ENCODE measurements at places on chromosomes 5 and 9. TPM values are rescaled to one million over a fixed set of nuclear protein-coding genes. Genes with fewer than 3 reads are reported as not detected.

GRCh38 chr5:178230879-178231538 is 1.6 kb downstream of the PHYKPL start:
- no peak for DNase-seq

GRCh38 chr5:130795037-130795436 is 370.0 kb downstream of the HINT1 start:
- no peak for DNase-seq

GRCh38 chr5:59337240-59337639 is 556.3 kb downstream of the PDE4D start:
- DNase-seq: no peak

DNA sequence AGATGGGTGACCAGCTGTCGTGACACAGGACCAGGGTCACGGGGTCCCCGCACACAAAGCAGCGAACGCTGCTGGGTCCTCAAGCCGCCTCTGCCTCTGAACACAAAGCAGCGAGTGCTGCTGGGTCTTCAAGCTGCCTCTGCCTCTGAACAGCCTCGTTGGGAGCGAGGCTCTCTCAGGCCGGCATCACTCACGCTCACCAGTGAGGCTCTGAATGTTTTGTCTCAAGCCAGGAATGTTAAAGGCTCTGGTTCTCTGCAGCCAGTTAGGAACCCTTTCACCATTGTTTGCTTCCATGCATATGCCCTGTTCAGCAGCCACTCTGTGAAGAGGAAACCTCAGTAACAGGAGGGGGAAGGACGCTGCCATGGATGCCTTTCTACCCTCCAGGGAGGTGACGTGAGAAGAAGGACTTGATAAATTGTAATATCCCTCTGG is 82.7 kb upstream of the TAF11L2 start:
- DNase-seq: no peak

GRCh38 chr9:71863631-71864030 is 47.4 kb downstream of the ABHD17B start:
- DNase-seq: no peak

DNA sequence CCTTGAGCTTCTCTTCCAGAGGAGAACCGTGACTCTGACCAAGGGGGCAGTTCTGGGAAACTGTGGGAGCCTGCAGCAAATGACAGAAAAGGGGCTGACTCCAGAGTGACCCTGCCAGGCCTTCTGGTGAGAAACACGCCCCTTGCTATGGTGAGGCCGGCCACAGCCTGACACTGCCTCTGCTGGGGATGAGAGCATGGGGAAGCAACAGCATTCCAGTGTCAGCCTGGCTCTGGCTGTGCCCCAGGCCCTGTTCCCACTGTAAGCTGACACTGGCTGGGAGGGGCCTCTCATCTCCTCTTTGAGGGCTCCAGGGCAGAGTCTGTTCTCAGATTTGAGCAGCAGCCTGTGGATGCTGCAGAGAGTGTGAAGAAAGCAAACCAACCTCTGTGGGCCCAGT is 180.0 kb upstream of the IL12B start:
- no peak for DNase-seq

- no peak for DNase-seq
Observed at GRCh38 chr5:95605786-95606185, 14.1 kb upstream of the GPR150 start.

- DNase-seq: no peak
Observed at GRCh38 chr9:89844075-89844474, 239.3 kb downstream of the GADD45G start.

GRCh38 chr5:74471875-74472274 is 168.7 kb downstream of the ENC1 start:
- DNase-seq: no peak

DNA sequence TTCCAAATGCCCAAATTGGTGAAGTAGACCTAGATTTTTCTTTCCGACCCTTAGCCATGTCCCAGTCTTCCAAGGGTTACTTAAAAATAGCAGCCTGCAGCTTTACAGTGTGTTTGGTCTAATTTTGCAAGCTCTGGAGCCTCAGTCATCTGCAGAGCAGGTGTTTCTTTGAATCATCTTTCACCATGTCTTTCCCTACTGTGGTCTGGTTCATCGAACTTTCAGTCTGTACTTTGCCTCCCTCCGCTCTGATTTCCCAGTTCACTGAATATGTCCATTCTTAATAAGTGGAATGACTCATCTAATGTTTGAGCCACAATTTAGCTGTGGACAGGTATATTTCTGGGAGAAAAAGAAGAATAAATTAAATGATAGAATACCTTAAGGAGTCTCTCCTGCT is 1060.7 kb downstream of the EFNA5 start:
- no peak for DNase-seq

DNA sequence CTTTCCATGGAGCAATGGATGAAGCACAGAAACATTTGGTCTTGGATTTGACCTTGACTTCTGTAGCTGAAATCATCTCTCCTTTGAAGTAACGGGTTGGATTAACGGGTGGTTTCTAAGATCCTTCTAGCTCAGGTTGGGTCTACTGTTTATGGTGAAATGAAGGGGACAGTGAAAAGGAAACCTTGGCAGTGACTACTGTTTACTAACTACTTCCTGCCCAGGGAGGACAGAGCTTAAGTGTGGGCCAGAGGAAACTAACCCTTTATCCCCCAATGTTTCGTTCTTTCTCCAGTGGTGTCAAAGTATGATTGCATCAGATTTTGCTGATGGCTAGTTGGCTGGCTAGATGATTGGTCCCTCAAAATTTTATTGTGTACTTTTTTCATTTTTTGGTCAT is 22.2 kb downstream of the SKP2 start:
- DNase-seq: no peak

DNA sequence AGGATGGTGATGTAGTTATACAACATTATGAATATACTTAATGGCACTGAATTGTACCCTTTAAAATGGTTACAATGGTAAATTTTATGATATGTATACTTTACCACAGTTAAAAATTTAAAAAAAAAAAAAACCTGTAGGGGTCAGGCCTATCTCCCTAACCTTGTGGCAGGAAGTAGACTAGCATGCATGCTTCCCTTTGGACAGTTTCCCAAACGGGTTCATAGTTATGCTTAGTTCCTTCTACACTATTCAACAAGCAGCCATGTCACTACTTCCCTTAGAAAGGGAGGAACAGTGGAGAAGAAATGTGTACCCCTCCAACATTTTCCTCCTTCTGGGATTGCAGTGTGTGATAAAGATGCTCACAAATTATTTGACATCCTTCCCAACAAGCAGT is 32.5 kb downstream of the IDNK start:
- DNase-seq: no peak

DNA sequence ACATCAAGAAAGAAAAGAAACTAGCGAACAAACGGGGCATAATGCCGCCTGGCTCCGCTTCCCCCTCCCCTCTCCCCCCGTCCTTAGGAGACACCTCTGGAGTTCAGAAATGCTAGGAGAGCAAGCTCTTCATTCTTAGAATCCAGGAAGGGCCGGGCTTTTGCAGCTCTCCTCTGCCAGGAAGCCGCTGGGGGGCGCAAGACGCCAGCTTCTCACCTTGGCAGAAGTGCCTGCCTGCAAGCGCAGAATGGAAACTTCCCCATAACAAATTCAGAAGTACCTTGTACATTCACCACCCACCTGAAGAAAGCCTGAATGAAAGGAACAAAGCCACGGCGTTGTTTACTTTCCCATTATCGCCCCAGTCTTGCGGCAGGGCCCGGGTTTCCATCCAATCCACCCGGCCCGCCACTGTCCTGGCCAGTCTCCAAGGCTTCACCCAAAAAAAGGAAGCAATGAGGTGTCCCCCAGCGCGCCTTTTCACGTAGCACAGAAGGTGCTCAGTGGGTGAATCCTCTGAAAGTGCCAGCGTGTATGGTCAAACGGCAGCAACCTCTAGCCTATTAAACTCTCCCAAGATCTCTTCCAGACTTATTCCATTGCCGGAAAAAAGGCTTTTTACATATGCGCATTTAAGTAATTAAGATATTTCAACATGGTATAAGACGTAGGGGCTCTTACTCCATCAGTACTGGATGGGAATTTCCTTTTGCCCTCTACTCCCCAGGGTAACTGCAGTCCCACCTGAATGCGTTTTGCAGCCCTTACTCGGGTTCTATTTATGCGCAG is 1.6 kb upstream of the GADD45G start:
- DNase-seq: peak; percentile 88

GRCh38 chr5:1930880-1931603 is 48.3 kb upstream of the IRX4 start:
- DNase-seq: no peak

GRCh38 chr9:114086009-114086408 is 7.9 kb upstream of the AMBP start:
- DNase-seq: no peak

GRCh38 chr5:156271569-156271968 is 55.4 kb upstream of the SGCD start:
- no peak for DNase-seq

- no peak for DNase-seq
Observed at GRCh38 chr5:143505354-143505753, 101.9 kb upstream of the NR3C1 start.

DNA sequence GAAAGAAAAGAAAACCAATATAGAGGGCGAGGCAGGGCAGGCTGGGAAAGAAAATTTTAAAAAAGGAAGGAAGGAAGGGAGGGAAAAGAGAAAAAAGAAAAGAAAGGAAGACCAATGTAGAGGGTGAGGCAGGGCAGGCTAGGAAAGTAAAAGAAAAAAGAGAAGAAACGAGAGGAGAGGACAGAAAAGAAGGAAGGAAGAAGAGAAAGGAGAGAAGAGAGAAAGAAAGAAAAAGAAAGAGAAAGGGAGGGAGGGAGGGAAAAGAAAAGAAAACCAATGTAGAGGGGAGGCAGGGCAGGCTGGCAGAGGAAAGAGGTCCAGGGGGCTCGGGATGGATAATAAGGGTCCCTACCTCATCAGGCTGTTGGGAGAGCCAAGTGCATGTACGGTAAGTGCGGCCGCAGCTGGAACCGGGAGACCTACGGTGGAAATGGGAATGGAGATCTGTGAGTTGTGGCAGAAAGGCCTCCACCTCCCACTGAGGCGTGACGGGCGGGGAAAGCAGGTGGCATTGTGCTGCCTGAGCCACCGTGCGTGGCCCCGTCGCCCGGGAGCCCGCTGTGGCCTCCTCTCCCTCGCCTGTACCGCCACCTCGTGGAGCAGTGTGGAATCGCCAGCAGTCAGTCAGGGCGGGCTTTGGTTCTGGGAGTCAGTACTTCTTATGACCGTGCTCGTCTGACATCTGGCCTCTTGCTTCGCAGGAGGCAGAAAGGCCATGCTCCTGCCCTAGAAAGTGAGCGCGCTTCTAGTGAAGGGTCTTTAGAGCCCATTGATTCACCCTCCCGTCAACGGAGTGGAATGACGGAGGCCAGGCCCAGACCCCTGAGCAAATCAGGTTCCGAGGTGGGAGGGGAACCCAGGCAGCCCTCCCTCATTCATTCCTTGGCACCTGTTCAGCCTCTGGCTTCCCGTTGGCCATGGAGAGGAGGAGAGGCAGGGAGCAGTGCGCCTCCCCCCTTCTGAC is 10.4 kb upstream of the NHP2 start:
- DNase-seq: peak; percentile 95

- peak; percentile 18 for DNase-seq
Observed at GRCh38 chr5:123371575-123372179, 51.5 kb downstream of the CEP120 start.

GRCh38 chr5:61802456-61802855 is 470.4 kb downstream of the ZSWIM6 start:
- DNase-seq: no peak

DNA sequence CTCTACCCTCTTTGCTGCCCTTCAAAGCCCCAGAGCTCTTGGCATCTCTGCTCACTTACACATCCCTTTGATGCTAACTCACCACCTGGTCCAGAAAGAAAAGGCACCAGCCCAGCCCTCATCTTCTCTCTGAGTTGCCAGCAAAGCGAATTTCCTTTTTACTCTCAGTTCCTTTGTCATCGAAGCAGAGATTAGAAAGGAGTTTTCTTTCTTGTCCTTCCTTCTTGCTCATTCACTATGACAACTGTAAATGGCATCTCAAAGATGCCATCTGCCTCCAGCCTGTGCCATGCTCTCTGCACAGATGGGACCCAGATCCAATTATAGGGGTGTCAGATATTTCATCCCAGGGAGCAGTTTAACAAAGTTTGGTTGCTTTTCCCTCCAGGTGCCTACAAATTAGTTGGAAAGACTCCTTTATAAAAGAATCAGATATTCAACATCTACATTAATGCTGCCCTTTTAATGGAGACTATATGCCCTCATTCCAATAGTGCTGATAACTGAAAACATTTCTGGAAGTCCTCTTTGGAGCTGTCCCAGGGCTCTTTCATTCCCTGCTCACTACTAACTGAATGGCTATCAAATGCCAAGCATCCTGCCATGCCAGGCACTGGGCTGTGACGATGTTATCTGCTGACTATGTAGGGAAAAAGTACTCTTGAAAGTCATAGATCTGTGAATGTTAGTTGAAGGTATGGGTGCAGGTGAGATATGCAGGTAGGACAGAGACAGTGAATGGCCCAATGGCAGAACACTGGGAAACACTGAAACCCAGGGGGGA is 58.9 kb downstream of the SUSD1 start:
- no peak for DNase-seq

GRCh38 chr9:18002718-18003438 is 424.0 kb downstream of the SH3GL2 start:
- DNase-seq: no peak

GRCh38 chr5:53403291-53403690 is 77.1 kb upstream of the FST start:
- no peak for DNase-seq

GRCh38 chr9:86804011-86804410 is 143.3 kb downstream of the GAS1 start:
- DNase-seq: no peak

- DNase-seq: no peak
Observed at GRCh38 chr9:123865226-123866000, 64.5 kb downstream of the DENND1A start.

GRCh38 chr5:15914638-15915037 is 265.0 kb downstream of the MARCHF11 start:
- no peak for DNase-seq

DNA sequence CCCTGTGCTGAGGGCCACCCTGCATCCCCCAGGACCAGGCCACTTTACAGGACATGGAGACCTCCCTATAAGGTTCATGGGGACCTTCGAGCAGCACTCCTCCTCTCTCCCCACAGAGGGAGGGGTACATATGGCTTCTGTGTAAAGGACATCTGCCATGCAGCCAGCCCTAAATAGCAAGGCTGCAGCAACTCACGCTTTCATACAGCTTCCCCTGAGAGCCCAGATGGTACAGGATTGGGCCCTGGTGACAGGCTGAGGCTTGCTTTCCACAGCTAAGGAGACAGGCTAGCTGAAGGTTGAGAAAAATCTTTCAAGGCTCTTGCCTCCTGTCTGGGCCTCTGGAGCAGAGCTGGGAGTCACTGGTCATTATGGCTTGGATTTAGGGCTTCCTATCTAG is 147.0 kb upstream of the ZNF366 start:
- no peak for DNase-seq

Gene PCDHGB6
- 0.22 TPM for total RNA-seq

Gene ANKRD33B
- 20.2 TPM for total RNA-seq

Gene RNF208
- 6.0 TPM for total RNA-seq

Gene NKD2
- 0.94 TPM for total RNA-seq

Gene GPR151
- total RNA-seq: not detected

Gene PCDHB10
- not detected for total RNA-seq

Gene IFNA2
- not detected for total RNA-seq

Gene PTGER4
- total RNA-seq: 173 TPM

Gene PCDHGA5
- total RNA-seq: 0.08 TPM

Gene MTAP
- 73.2 TPM for total RNA-seq

Gene TAF11L11
- not detected for total RNA-seq

Gene TMC1
- not detected for total RNA-seq

Gene RETREG1
- total RNA-seq: 12.2 TPM
